ENCODE measurements at places on chromosomes 11 and 22.

DNA sequence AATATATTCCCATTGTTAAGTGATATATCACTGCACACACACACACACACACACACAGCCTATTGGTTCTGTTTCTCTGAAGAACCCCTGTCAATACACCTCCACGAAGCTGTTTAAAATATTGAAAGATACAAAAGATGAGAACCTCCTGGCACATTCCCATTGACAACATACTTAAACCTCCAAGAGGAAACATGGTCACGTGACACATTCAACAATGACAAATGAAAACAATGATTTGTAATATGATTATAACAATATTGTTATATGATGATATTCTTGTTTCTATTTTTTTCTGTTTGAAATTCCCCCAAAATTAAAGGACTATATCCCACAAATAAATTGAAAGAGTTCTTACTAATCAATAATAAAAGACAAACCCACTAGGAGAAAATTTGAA, 1344.9 kb downstream of the BRD1 start:
- DNase-seq, result no peak

GRCh38 chr11:134763030-134763388, 351.0 kb upstream of the B3GAT1 start:
- DNase-seq, result no peak

GRCh38 chr22:37486224-37486845, at the start of gene MFNG:
TSS of gene MFNG (minus strand) at chr22:37486384. CDS start at chr22:37486177, 207 bp downstream.
- DNase-seq, result no peak

GRCh38 chr22:41327124-41327523, 25.8 kb downstream of the ZC3H7B start:
- no peak for DNase-seq

GRCh38 chr22:27748751-27749191, 52.8 kb downstream of the MN1 start:
- DNase-seq, result no peak

- no peak for DNase-seq
Measured at GRCh38 chr11:77147668-77148321, 19.7 kb downstream of the MYO7A start.

- no peak for DNase-seq
Measured at GRCh38 chr22:41501209-41501608, 32.3 kb downstream of the ACO2 start.

DNA sequence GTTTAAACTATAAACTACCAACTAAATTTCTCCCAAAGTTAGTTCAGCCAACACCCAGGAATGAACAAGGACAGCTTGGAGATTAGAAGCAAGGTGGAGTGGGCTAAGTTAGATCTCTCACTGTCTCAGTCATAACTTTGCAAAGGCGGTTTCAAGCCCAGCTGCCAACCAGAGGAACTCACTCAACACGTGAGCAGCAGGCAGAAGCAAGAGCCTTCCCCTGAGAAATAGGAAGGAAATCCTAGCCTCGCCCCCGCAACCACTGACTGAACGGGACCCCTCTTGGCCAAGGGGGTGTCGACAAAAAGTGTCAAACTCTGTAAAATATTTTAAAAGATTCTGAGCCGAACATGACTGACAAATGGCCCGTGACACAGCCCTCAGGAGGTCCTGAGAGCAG, 4.4 kb upstream of the KRTAP5-9 start:
- DNase-seq, result no peak

DNA sequence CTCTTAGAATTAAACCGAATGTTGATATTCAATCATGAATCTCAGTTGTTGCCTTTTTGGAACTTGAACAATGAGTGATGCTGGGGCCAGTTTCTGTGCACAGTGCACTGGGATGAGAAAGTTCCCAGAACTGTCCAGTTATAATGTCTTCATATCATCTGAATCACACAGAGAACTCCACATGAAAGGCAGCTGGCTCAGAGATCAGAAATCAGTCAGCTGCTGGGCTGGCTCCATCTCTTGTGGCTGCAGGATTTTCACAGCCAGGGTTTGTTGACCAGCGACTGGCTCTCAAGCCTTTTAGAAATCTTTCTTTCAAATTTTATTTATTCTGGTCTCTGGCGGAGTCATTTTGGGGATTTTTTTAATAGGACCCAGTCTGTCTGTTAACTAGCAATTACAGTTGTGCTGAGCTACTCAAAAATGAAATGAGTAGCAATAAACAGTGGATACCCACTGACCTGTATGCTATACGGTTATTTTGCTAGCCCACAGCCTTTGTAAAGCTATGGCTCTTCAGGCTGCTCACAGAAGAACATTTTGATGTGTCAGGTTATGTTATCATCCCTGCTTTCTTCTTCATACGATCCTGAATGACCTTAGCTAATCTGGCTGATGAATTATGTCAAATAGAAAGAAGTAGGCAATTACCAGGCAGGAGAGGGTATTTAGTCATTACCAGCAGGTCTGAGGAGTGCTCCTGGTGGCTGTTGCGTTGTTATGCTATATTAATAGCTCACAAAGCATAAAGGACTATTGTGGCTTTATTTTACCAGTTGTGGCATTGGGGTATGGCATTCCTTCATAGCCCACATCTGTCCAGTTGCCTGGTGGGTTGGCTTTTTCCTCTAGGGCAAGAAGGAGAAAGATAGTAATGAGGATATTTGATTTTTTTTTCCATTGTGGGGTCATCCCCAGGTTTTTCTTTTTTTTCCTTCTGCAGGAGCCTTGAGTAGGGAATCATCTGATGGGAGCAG, 3.6 kb downstream of the FAT3 start:
- no peak for DNase-seq

- no peak for DNase-seq
Measured at GRCh38 chr11:113475160-113475761, at the start of gene DRD2. TSS of gene DRD2 (minus strand) at chr11:113475398. CDS start at chr11:113424651, 50,747 bp downstream.

- peak; percentile 25 for DNase-seq
Measured at GRCh38 chr11:72373163-72373562, 61.2 kb downstream of the CLPB start.

- no peak for DNase-seq
Measured at GRCh38 chr11:65432100-65432650, 9.6 kb downstream of the NEAT1 start.

- peak; percentile 9 for DNase-seq
Measured at GRCh38 chr22:43412808-43413795, 1.3 kb downstream of the MPPED1 start.

DNA sequence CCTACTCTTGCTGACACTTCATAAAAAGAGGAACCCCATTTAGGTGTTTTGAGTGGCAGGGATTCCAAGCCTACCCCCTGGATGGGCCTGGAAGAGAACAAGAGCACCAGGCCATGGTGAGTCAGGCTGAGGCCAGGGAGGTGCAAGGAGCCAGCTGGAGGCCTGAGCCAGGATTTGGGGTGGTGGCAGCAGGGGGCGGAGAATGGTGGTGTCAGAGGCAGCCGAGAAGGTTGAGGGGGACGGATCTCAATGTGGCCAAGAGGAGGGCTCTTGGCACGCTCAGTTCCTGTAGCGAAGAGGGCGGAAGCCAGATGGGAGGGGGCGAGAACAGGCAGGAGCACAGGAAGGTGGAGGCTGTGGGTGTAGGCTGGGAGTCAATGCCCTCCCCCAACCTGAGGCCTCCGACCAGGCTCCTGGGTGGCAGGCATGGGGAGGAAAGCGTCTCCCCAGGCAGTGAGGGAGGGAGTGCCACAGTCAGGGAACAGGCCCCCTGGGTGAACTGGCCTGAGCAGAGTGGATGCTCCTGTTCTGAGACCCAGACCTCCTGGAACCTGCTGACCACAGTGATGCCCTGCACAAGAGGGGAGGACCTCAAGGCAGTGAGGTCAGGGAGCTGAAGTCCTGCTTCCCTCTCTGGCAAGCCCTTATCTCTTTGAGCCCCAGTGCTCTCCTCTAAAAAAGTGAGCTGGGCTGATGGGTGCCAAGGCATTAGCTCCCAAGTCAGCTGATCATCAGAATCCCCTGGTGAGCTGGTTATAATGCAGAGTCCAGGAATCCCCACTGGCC, 13.9 kb downstream of the RTN4RL2 start:
- no peak for DNase-seq

GRCh38 chr11:129319201-129319600, 56.4 kb upstream of the BARX2 start:
- no peak for DNase-seq

GRCh38 chr11:1570531-1570895, 1.6 kb downstream of the DUSP8 start:
- DNase-seq, result no peak

DNA sequence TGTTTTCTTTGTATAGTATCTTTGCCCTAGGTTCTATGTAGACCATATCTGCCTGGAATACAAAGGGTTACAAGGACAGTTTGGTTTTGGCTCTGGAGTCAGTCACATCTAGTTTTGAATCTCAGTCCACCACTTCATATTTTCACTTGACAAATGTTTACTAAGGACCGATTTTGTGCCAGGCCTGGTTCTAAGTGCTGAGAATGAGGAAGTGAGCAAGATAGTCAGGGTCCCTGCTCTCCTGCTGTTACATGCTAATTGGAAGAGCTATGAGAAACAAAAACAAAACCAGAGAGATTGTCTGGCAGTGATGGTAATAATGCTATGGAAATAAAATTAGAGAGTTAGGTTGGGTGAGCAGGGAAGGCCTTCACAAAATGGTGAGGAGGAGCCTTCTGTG, 66.1 kb upstream of the ARHGAP20 start:
- DNase-seq, result no peak

DNA sequence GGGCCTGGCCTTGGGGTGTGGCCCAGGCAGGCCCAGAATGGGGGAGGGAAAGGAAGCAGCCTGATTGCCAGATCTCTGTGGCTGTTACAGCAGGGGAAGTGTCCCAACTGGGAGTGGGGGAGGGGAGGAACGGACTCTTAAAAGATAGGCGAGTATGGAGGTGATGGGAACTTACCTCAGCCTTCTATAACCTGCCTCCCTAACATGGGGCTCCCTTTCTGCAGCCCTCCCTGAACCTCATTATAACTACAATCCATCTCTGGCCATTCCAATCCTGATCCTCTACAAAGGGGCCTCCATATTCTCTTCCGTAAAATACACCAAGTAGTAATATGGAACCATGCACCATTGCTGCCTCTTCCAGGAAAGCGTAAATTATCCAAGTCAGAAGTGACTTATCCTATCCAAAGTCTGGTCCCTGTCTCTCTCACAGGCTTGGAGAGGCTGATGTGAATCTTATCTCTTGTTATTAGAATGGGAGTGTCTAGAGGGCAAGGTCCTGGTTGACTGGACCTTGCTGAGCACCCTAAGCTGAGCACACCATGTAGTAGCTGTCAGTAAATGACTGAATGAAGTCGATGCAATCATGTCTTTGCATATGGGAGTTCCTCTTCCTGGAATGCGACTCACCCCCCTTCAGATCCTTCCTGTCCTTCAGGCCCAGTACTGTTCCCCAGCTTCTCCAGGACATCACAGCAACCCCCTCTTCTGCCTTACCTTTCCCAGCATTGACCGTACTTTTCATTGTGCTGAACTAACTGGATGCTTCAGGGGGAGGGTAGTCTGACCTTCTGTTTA, 5.9 kb downstream of the RHOG start:
- DNase-seq, result no peak

DNA sequence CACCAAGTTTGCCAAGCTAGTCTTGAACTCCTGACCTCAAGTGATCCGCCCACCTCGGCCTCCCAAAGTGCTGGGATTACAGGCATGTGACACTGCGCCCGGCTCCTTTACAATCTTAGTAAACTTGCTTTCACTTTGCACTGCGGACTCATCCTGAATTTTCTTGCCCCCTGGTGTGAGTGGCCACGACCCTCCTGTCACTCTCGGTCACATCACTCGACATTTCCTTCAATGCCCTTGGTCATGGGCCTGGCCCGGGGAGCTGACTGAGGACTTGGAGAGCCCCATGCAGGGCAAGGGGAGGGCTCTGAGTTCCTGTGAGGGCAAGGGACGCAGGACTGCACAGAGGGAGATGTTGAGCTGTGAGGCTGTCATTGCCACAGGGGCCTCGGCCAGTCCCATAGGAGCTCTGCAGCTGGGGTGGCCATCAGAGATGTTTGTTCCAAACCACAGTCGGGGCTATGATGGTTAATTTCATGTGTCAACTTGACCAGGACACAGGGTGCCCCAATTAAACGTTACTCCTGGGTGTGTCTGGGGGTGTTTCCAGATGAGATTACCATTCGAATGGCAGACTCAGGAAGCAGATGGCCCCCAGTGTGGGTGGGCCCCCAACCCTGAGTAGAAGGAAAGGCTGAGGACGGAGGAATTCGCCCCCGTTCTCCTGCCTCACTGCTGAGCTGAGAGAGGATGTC, 21.2 kb downstream of the A4GALT start:
- DNase-seq, result no peak

DNA sequence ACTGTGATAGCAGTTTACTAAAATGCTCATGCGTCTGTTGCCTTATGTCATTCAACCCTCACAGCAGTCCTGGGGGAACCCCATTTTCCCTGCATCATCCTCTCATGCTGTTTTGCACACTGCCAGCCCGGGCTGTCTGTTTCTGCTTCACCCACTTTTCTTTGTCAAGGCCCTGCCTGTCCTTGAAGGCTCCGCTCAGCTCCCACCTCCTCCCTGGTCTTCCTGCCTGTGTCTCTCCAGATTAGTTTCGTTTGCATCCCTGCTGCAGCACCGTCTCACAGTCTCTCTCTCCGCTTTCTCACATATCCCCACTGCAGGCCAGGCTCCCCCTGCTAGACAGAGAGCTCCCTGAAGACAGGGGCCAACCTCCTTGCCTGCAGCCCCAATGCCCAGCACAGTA, 29.9 kb downstream of the SERPINH1 start:
- DNase-seq, result no peak

DNA sequence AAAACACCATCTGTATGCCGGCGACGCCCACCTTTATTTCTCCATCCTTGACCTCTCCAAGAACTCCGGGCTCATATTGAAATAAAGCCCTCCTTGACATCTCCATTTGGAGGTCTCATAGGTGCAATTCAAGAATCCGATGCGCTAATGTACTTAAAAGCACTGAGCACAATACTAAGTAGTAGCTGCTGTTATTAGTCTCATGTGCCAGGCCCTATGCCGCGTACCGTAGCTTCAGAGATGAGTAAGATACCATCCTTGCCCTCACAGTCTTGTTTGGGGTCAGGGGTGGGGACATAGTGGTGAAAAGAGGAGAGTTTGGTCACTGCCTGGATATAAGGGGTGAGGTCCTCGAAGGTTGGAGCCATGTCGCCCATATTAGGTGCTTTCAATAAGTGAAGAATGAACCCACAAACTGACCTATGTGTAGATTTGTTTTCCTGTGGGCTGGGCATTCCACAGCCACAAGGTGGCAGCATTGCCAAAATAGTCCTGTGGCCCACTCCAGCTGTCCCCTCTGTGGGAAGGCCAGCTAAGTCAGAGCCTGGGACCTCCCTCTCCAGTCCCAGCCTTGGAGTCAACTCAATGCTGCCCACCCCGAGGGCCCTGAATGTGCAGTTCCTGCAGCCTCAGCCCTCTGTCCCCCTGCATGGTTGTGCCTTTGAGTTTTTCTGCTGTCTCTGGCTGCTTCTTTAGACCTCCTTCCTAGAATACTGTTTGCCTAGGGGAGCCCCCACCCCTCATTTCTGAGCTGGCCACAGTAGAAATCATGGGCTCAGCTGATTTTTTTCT, 6.5 kb downstream of the DCPS start:
- no peak for DNase-seq

Measured in NCI-H2081 treated with DMSO at 0.1 percent for 48 hours (cell line).